Skin of body (tissue), 3 donors: ENCODE measurements at places on chromosomes 2 and 18. TPM values are rescaled to one million over a fixed set of nuclear protein-coding genes. Genes with fewer than 3 reads are reported as not detected.

LCT gene
- under 0.01 TPM for total RNA-seq

SP140 gene
- 0.49 TPM for total RNA-seq

GCG gene
- total RNA-seq = not detected

ABCG8 gene
- total RNA-seq = under 0.01 TPM

ITGB6 gene
- total RNA-seq = 11.6 TPM

STAT4 gene
- total RNA-seq = 4.3 TPM

DNA sequence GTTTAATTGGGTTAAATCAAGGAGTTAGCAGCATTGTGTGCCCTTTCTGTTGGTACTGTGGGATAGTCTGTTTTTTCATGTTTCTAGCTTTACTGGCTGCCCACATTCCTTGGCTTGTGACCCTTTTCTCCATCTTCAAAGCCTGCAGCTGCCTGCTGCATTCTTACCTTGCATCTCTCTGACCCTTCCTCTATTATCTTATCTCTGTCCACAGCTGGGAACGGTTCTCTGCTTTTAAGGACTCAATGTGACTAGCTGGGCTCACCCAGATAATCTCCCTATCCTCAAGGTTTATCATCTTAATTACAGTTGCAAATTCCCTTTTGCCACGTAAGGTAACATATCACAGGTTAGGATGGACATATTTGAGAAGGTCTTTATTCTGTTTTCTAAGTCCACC is 199.7 kb downstream of the KCNS3 start:
- no peak for DNase-seq

DNA sequence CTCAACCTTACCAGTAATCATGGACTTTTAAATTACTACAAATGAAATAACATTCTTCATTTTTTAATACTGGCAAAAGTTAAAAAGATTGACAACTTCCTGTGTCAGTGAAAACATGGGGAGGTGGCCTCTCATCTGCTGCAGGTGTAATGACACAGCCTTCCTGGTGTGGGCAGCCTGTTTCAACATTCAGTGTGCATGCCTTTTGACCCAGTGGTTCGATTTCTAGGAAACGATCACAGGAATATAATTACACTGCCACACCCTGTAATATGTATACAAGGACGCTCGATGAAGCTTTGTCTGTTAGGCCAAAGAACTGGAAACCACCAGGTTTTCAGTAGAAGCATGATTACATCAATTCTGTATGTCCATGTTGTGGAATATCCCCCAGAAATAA is 68.7 kb downstream of the MTHFD2 start:
- no peak for DNase-seq

DNA sequence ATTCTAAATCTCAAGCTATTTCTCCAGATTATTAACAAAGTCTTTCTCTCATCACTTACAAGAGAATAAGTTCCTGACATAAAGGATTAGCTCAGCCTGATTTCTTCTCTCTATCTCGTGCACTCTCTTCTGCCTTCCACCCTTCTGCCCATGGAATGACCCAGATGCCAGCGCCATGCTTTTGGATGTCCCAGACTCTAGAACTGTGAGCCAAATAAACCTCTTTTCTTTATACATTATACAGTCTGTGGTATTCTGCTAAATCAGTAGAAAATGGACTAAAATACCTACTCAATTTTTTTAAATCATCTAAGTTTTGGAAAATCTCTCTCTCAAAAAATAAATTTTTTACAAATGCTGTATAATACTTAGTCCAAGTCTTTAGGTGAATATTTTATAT is 218.6 kb downstream of the EXOC6B start:
- no peak for DNase-seq

DNA sequence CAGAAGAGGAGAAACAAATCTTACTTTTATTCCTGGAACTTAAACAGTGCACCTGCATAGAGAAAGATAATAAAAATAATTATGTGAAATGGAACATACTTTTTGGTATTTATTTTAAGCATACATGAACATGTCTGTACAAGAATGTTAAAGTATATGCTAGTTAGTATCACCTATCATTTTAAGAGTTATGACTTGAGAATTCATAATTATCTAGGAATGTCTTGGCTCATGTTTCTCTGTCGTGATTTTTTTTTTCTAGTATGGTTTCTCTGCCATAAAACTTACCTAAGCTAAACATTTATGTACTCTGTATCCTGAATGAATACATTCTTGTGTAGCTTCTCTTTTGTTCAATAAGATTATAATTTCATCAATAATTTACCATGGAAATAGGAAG is 4.2 kb downstream of the SERPINB7 start:
- no peak for DNase-seq

GRCh38 chr2:206766057-206766930 is 888 bp downstream of the FASTKD2 start:
- no peak for DNase-seq

DNA sequence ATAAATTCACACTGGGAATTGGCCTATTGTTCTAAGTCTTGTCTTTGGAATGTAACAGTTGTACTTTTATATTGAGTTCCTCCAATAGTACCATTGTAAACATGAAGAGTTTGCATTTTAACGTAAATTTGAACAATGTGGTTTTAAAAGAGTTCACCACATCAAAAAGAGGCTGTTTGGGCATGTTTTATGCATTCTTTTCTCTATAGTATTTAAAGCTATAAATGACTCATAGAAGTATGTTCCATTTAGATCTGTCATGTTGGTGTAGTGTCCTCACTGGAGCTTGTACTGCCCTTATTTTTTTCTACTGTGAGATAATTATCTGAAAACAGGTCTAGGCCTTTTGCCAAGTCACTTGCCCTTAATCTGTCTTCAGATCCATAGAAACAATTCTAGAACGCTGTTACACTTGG is 141.9 kb downstream of the RHBDD1 start:
- DNase-seq = peak; percentile 88

- DNase-seq = no peak
These were observed 41.2 kb upstream of the REG3A start for GRCh38 chr2:79200762-79201161.

DNA sequence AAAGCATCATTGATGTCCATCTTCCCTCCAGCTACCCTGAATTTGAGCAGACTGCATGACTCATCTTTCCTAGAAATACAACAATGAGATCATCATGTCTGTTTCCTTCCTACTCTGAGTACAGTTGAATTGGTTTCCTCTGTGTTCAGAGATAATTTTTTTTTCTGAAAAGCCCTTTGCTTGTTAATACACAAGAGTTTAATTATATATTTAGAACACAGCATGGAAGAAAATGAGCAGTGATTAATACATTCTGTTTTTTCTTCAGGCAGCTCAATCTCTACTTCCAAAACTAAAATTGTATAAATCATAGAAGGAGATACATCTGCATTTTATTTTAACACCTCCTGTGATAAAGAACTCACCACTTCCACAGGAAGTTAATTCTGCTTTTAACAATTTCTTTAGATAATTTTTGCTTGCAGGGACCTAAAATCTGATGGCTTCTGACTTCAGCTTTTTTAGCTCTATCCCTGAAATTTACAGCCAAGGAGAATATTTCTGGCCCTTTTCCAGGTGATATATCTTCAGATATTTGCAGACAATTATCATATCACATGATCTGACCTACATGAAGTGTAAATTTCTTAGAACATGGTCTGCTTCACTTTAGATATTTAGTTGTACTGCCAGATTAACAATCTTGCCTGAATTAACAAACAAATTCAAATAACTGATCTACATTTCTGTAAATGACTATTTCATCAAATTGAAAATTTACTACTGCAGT is 249.0 kb downstream of the TRIB2 start:
- DNase-seq = peak; percentile 74
